Caco-2 (cell line): ENCODE measurements at places on chromosomes 11 and 22. TPM values are rescaled to one million over a fixed set of nuclear protein-coding genes. Genes with fewer than 3 reads are reported as not detected.

Gene TXNRD2
- total RNA-seq: 44.8 and 47.0 TPM in 2 replicates

Gene MMP27
- not detected in 2 replicates for total RNA-seq

Gene SLC5A1
- total RNA-seq: 0.23 and 0.81 TPM in 2 replicates

Gene ANO5
- total RNA-seq: not detected in 2 replicates

Gene OR2D2
- not detected in 2 replicates for total RNA-seq

Gene P2RY6
- 48.4 and 55.7 TPM in 2 replicates for total RNA-seq

Gene CSTF3
- total RNA-seq: 43.6 and 45.6 TPM in 2 replicates

Gene TAF1D
- total RNA-seq: 354 and 376 TPM in 2 replicates

Gene H19
- total RNA-seq: 1.5 TPM in 2 replicates

Gene TIMM10
- total RNA-seq: 102 and 103 TPM in 2 replicates

Gene SCN3B
- total RNA-seq: 0.77 and 0.82 TPM in 2 replicates

Gene CHRM1
- total RNA-seq: not detected in 2 replicates

Gene GRAMD4
- 20.8 and 23.4 TPM in 2 replicates for total RNA-seq

Gene TYR
- total RNA-seq: not detected in 2 replicates

Gene PACSIN3
- total RNA-seq: 72.8 and 76.7 TPM in 2 replicates

Gene TTC36
- total RNA-seq: 1.2 and 3.3 TPM in 2 replicates

Gene NRGN
- 5.7 and 7.8 TPM in 2 replicates for total RNA-seq
